ENCODE measurements at places on chromosomes 7 and 10.
A peak's percentile ranks its signal among the peaks of the same experiment; 100 is the strongest.

DNA sequence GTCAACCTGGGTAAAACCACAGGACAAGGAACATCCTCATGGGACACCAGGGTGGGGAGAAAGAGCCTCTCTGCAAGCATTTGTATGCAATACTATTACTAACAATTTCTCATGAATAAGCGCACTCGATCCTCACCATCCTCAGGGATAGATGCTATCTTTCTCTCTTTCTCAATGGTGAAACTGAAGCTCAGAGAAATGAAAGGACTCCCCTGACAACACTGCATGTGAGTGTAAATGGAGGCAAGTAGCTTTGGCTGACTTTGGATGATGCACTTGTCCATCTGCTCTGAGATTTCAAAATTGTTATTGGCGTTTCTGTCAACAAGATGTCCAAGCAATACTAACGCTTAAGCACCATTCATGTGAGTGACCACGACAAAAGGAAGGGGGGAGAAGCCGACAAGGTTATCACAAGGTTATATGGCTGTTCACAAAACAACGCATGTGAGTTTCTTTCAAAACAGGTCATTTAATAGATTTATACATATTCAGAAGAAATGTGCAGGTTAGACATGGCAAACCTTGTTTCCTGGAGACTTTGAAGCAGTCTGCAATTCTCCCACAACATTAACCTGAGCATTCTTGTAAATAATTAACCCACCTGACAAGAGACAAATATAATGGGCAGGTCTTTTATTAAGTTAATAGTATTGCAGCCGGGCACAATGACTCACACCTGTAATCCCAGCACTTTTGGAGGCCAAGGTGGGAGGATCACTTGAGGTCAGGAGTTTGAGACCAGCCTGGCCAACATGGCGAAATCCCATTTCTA is 54.0 kb downstream of the IFIT5 start:
- DNase-seq = no peak

GRCh38 chr10:72330069-72330426 is 24.7 kb downstream of the DNAJB12 start:
- DNase-seq = no peak

GRCh38 chr7:128381161-128381821 is 19.8 kb upstream of the PRRT4 start:
- peak; percentile 59 for DNase-seq

GRCh38 chr7:102046373-102047117 is 229.1 kb downstream of the CUX1 start:
- DNase-seq = no peak

DNA sequence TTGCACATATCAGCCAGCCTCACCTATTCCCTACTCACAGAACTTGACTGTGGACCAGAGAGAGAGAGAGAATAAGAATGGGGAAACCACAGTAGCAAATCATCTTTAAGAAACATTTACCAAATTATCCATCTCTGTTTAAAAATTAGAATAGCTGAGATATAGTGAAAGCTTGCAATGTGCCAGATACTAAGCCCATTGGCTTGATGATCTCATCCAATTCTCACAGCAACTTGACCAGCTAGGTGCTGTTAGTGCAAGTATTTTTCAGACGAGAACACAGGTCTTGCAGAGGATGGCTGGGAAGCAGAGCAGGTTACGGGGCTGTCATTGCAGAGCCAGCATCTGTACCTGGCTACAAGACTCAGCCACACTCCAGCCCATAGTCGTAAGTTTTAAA is 50.9 kb downstream of the KLF6 start:
- no peak for DNase-seq

- no peak for DNase-seq
These were observed 316.1 kb downstream of the CCDC3 start for GRCh38 chr10:12685261-12686058.

- no peak for DNase-seq
These were observed 192.3 kb downstream of the IMMP2L start for GRCh38 chr7:111370002-111370401.

All from tibial artery (tissue), 4 donors.